HFFc6 (cell line): ENCODE measurements at places on chromosomes 13 and 19. TPM values are rescaled to one million over a fixed set of nuclear protein-coding genes. Genes with fewer than 3 reads are reported as not detected.

Gene BIVM
- 18.8 to 29.4 TPM (median 24.6 TPM) in 3 replicates for total RNA-seq

Gene ZNF222
- 2.4 to 4.6 TPM (median 3.4 TPM) in 3 replicates for total RNA-seq

Gene PSG3
- total RNA-seq: not detected in 3 replicates

Gene LGALS4
- total RNA-seq: not detected in 3 replicates

Gene CKM
- not detected in 2 replicates for total RNA-seq

Gene ZNF283
- 6.6 to 9.1 TPM (median 7.4 TPM) in 3 replicates for total RNA-seq

Gene AP3D1
- 148 to 164 TPM (median 150 TPM) in 3 replicates for total RNA-seq

Gene HAUS5
- total RNA-seq: 6.5 to 14.1 TPM (median 13.9 TPM) in 3 replicates

Gene FBXO27
- 0.18 to 1.5 TPM (median 0.59 TPM) in 3 replicates for total RNA-seq

Gene C2CD4C
- 0.08 TPM in 1 of 2 replicates, not detected in the other for total RNA-seq

Gene SLITRK6
- 0.89 to 2.0 TPM (median 1.9 TPM) in 3 replicates for total RNA-seq

Gene PRODH2
- not detected in 3 replicates for total RNA-seq

Gene WDR87
- total RNA-seq: not detected in 3 replicates
